Activated naive CD4-positive, alpha-beta T cell treated with anti-CD3 and anti-CD28 coated beads, Interleukin-2, amount 10 ng/mL, durations not matched to agents 7 days and 5 days (primary cell): ENCODE measurements at places on chromosomes 5 and 9.
A peak's percentile ranks its signal among the peaks of the same experiment; 100 is the strongest.

GRCh38 chr5:142584891-142585290 lies 101.0 kb downstream of the FGF1 start:
- no peak overlapping the region for H3K4me3 ChIP-seq
- H3K4me1 ChIP-seq, result peaks cover 25% of the 10 kb centered on the region

DNA sequence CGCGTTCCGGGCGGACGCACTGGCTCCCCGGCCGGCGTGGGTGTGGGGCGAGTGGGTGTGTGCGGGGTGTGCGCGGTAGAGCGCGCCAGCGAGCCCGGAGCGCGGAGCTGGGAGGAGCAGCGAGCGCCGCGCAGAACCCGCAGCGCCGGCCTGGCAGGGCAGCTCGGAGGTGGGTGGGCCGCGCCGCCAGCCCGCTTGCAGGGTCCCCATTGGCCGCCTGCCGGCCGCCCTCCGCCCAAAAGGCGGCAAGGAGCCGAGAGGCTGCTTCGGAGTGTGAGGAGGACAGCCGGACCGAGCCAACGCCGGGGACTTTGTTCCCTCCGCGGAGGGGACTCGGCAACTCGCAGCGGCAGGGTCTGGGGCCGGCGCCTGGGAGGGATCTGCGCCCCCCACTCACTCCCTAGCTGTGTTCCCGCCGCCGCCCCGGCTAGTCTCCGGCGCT lies at the start of gene DAPK1:
TSS of gene DAPK1 (plus strand) at position 264 of the 442 bp plus-strand sequence. CDS start 1,211 bp downstream, outside the sequence.
- peaks cover 75% of the 10 kb centered on the region for H3K27me3 ChIP-seq
- no peak for DNase-seq

DNA sequence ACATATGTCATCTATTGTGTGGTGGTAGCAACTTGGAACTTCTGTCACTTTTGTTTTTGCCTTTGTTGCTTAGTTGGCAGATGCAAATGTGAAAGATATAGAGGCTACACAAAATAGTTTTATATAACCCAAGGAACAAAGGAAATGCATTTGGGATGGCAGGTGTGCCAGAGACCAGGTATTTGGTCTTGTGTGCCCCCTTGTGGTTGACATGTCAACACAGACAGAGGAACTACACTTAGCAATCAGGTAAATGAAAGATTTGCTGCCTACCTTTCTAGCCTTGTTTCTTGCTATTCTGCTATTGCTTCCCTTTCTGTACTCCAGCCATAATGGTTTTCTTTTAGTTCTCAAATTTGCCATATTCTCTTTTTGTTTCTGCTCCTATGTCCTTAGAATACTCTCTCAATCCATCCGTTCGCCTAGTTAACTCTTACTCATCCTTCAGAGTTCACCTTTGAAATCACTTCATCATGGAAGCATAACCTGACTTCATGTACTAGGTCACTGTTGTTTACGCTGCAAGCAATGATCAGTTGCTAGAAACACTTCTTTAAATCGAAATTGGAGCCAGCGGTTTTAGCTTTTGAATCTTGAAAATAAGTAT lies 119.5 kb downstream of the TRPM3 start:
- H3K36me3 ChIP-seq, result no peaks in the 10 kb centered on the region
- H3K27me3 ChIP-seq, result no peaks in the 10 kb centered on the region
- DNase-seq, result peak; percentile 29

DNA sequence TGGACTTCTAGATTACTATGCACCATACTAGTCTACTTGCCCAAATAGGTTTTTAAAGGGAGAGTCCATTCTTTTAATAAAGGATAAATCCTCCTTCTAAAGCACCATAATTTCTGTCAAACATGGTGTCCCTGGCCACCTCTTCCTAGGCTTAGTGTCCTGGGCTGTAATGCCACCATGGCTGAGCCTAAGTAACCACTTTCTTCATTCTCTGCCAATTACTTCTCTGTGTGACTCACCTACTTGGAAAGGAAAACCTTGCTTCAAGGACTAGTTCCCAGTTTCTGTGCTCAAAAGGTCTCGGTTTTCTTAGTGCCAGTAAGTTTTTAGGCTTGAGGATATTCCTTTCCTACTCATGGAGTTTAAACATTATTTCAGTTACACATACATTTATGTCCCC lies 273.4 kb downstream of the DENND1A start:
- no peaks in the 10 kb centered on the region for H3K4me1 ChIP-seq
- no peak overlapping the region for H3K4me3 ChIP-seq
- no peak for DNase-seq
- H3K36me3 ChIP-seq, result peaks cover 2% of the 10 kb centered on the region

DNA sequence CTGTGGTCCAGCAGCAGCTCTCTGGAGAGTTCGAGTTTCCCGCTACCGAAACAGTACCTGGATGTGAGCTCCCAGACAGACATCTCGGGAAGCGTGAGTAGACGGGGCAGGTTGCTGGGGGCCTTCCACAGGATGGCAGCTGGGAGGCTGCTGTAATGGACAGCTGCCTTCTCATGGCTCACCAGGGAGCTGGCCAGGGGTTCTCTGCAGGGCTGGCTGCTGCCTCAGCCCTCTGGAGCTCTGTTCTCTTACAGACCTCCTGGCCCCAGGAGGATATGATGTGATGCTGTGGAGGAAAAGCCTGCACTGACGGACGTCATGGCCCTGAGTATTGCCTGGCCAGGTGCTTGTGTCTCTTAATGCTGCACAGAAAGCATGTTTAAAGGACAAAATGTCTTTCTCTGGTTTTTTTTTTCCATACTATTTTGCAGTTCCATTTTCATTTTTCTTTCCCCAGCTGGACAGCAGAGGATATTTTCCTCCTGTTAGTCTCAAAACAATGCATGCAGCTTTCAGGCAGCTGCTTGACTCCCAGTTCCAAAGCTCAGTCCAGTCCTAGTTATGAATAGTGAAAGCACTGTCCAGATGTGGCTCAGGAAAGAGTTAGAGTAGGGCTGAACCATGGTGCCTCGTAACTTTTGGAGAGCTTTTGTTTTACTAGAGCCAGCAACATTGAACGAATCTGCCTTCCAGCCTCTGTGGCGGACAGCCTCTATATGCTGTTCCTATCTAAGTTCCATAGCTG lies 77.5 kb upstream of the RARS1 start:
- no peak overlapping the region for H3K4me3 ChIP-seq
- H3K27me3 ChIP-seq, result peaks cover 42% of the 10 kb centered on the region
- no peak for DNase-seq
- no peak overlapping the region for H3K27ac ChIP-seq
- no peaks in the 10 kb centered on the region for H3K36me3 ChIP-seq

DNA sequence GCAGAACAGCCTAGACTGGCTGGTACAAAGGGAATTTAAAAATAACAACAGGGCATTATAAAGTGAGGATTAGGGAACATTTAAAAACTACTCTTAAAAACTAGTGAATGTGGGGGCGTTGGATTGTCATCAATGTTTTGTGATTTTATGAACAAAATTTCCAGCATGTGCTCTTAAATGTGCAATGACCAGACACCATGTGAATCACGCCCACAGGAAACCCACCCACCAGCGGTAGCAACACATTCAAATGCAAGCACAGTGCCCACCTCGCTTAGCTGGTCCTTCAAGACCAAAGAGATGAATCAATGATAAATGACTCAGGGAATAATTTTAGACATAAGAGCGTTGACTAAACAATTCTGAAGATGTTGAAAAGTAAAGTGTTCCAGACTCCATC lies 40.9 kb downstream of the S1PR3 start:
- H3K4me3 ChIP-seq, result no peak overlapping the region
- H3K36me3 ChIP-seq, result no peaks in the 10 kb centered on the region
- peaks cover 10% of the 10 kb centered on the region for H3K27me3 ChIP-seq
- H3K27ac ChIP-seq, result no peak overlapping the region

GRCh38 chr5:113806904-113807303 lies 293.4 kb downstream of the YTHDC2 start:
- H3K27me3 ChIP-seq, result no peaks in the 10 kb centered on the region
- no peak overlapping the region for H3K4me3 ChIP-seq
- no peaks in the 10 kb centered on the region for H3K4me1 ChIP-seq
- H3K36me3 ChIP-seq, result no peaks in the 10 kb centered on the region
- no peak for DNase-seq

DNA sequence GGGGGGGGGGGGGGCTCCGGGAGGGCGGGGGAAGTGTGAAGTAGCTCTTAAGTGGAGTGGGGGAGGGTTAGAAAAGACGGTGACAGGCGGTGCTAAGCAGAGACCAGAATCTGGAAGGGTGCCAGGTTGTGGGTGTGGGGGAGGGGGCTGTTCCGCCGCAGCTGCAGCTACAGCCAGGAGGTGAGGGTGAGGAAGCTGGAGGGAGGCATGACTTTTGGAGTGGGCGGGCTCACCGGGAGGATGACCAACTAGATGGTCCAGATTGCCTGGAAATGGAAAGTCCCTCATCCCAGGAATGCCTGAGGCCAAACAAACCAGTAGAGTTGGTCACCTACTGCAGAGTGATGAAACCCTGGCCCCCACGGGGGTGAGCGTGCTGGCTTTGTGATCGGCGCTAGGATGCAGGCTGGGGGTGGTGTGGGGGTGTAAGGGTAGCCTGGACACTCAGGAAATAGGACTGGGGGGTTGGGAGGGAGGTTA lies 158.1 kb upstream of the SHB start:
- H3K27me3 ChIP-seq, result peaks cover 41% of the 10 kb centered on the region
- peaks cover 21% of the 10 kb centered on the region for H3K4me1 ChIP-seq
- peak overlapping the region; percentile 69 for H3K27ac ChIP-seq
- DNase-seq, result peak; percentile 78
- H3K36me3 ChIP-seq, result no peaks in the 10 kb centered on the region
- H3K4me3 ChIP-seq, result peak overlapping the region; percentile 59

- no peak overlapping the region for H3K4me3 ChIP-seq
- DNase-seq, result no peak
- no peaks in the 10 kb centered on the region for H3K36me3 ChIP-seq
- H3K4me1 ChIP-seq, result peaks cover 24% of the 10 kb centered on the region
- no peaks in the 10 kb centered on the region for H3K27me3 ChIP-seq
- H3K27ac ChIP-seq, result peak overlapping the region; percentile 89
Measured at GRCh38 chr5:142845954-142846398, 75.8 kb downstream of the ARHGAP26 start.

GRCh38 chr9:91034976-91035824 lies 233.6 kb downstream of the SYK start:
- no peak overlapping the region for H3K4me3 ChIP-seq
- H3K27me3 ChIP-seq, result peaks cover 60% of the 10 kb centered on the region
- no peak for DNase-seq
- no peaks in the 10 kb centered on the region for H3K36me3 ChIP-seq
- peaks cover 48% of the 10 kb centered on the region for H3K4me1 ChIP-seq
- no peak overlapping the region for H3K27ac ChIP-seq

- peaks cover 34% of the 10 kb centered on the region for H3K4me1 ChIP-seq
- no peak for DNase-seq
- no peaks in the 10 kb centered on the region for H3K27me3 ChIP-seq
- no peak overlapping the region for H3K4me3 ChIP-seq
Measured at GRCh38 chr5:35908814-35909213, 29.6 kb downstream of the CAPSL start.

- no peak overlapping the region for H3K27ac ChIP-seq
- peaks cover 9% of the 10 kb centered on the region for H3K27me3 ChIP-seq
- DNase-seq, result no peak
- no peaks in the 10 kb centered on the region for H3K36me3 ChIP-seq
Measured at GRCh38 chr9:90274725-90275124, 367.9 kb downstream of the DIRAS2 start.

- DNase-seq, result no peak
- H3K27me3 ChIP-seq, result peaks cover 5% of the 10 kb centered on the region
- no peaks in the 10 kb centered on the region for H3K36me3 ChIP-seq
- no peak overlapping the region for H3K4me3 ChIP-seq
Measured at GRCh38 chr9:100589582-100589981, 11.7 kb downstream of the CAVIN4 start.

GRCh38 chr5:88144219-88145001 lies 124.2 kb downstream of the TMEM161B start:
- no peak for DNase-seq
- peaks cover 10% of the 10 kb centered on the region for H3K27me3 ChIP-seq
- peaks cover 6% of the 10 kb centered on the region for H3K36me3 ChIP-seq
- no peak overlapping the region for H3K4me3 ChIP-seq
- peak overlapping the region; percentile 53 for H3K27ac ChIP-seq
- H3K4me1 ChIP-seq, result peaks cover 20% of the 10 kb centered on the region

GRCh38 chr5:60488466-60489130 lies 211.4 kb downstream of the DEPDC1B start:
- no peaks in the 10 kb centered on the region for H3K36me3 ChIP-seq
- H3K27me3 ChIP-seq, result no peaks in the 10 kb centered on the region
- no peak overlapping the region for H3K27ac ChIP-seq
- DNase-seq, result no peak
- H3K4me1 ChIP-seq, result no peaks in the 10 kb centered on the region

- no peaks in the 10 kb centered on the region for H3K27me3 ChIP-seq
- H3K4me3 ChIP-seq, result no peak overlapping the region
- no peak for DNase-seq
- H3K27ac ChIP-seq, result no peak overlapping the region
Measured at GRCh38 chr9:23557689-23558088, 268.4 kb downstream of the ELAVL2 start.

GRCh38 chr5:98102936-98103335 lies 670.5 kb upstream of the RGMB start:
- no peaks in the 10 kb centered on the region for H3K36me3 ChIP-seq
- H3K4me1 ChIP-seq, result no peaks in the 10 kb centered on the region
- no peak overlapping the region for H3K4me3 ChIP-seq
- H3K27ac ChIP-seq, result no peak overlapping the region
- no peak for DNase-seq

- no peak for DNase-seq
- H3K27ac ChIP-seq, result no peak overlapping the region
- no peaks in the 10 kb centered on the region for H3K36me3 ChIP-seq
- H3K4me3 ChIP-seq, result no peak overlapping the region
- H3K27me3 ChIP-seq, result no peaks in the 10 kb centered on the region
Measured at GRCh38 chr5:146006470-146007190, 70.3 kb downstream of the SH3RF2 start.

GRCh38 chr5:14258840-14259239 lies 115.7 kb downstream of the TRIO start:
- no peak overlapping the region for H3K4me3 ChIP-seq
- no peak for DNase-seq
- H3K27ac ChIP-seq, result no peak overlapping the region
- no peaks in the 10 kb centered on the region for H3K4me1 ChIP-seq
- H3K27me3 ChIP-seq, result peaks cover 29% of the 10 kb centered on the region

DNA sequence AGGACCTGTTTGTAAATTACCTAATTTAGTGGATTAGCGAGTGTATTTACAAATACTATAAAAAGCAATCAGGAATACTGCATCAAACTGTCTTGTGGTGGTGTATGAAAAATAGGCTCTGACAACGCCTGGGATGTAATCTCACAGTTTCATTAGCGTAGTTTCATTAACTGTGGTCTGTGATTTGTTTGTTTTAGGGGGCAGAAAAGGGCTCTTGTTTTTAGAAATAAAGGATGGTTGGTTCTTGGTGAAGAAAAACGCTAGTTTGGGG lies 1.4 kb downstream of the SLC44A1 start:
- peaks cover 22% of the 10 kb centered on the region for H3K4me1 ChIP-seq
- peak overlapping the region; percentile 78 for H3K4me3 ChIP-seq
- no peak overlapping the region for H3K27ac ChIP-seq
- H3K27me3 ChIP-seq, result peaks cover 47% of the 10 kb centered on the region

DNA sequence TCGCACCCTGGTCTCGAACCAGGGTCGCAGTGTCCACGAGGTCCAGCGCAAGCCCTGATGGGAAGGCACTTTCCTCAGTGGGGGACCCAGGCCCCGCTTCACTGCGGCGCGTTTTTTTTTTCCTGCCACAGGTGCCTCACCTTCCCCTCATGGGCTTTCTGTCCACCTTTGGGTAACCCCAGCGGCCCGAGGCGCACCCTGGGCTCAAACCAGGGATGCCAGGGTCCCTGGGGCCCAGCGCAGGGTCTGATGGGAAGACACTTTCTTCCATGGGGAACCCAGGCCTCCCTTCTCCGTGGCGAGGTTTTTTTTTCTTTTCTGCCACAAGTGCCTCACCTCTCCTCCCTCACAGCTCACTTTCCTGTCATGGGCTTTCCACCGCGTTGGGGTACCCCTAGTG lies 1269.9 kb downstream of the FOXD4L5 start:
- no peak overlapping the region for H3K4me3 ChIP-seq
- DNase-seq, result no peak
- no peak overlapping the region for H3K27ac ChIP-seq
- H3K27me3 ChIP-seq, result no peaks in the 10 kb centered on the region
- H3K4me1 ChIP-seq, result no peaks in the 10 kb centered on the region
